ENCODE measurements at places on chromosomes 6 and 20.
A peak's percentile ranks its signal among the peaks of the same experiment; 100 is the strongest.

DNA sequence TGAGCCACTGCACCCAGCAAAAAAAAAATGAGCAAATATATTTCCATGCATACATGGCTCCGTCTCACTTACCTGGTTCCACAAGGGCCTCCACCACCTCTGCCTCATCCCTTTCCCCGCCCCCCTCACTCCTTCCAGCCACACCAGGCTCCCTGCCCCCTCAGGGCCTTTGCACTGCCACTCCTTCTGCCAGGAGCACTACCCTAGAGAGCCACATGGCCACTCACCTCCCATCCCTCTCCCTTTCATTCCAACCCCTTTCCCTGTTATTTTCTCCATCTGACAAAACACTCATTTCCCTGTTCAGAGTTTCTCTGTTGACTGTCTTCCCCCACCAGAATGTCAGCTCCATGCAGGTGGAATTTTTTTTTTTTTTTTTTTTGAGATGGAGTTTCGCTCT is 12.8 kb downstream of the SNAI1 start:
- no peak for DNase-seq

DNA sequence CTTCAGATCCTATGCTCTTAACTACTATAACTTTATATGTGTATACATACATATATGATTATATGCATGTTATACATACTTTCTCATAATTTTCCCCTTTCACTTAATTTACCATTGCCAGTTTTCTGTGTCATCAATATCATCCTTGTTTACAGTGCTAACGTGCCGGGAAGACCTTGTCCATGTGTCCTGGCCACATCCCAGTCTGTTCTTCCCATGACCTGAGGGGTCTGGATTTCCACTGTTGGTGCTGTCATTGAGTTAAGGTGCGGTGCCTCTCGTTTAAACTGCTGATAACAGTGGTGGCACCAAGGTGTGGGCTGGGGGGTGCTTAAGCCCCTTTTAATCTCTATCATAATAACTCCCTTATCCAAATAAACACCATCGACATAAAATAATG is 8.5 kb upstream of the SDCBP2 start:
- no peak for DNase-seq

GRCh38 chr6:52336919-52337561 is 24.9 kb upstream of the PAQR8 start:
- no peak for DNase-seq

GRCh38 chr6:14601490-14601889 is 483.9 kb downstream of the CD83 start:
- no peak for DNase-seq

GRCh38 chr6:148805777-148806176 is 58.9 kb downstream of the UST start:
- no peak for DNase-seq

DNA sequence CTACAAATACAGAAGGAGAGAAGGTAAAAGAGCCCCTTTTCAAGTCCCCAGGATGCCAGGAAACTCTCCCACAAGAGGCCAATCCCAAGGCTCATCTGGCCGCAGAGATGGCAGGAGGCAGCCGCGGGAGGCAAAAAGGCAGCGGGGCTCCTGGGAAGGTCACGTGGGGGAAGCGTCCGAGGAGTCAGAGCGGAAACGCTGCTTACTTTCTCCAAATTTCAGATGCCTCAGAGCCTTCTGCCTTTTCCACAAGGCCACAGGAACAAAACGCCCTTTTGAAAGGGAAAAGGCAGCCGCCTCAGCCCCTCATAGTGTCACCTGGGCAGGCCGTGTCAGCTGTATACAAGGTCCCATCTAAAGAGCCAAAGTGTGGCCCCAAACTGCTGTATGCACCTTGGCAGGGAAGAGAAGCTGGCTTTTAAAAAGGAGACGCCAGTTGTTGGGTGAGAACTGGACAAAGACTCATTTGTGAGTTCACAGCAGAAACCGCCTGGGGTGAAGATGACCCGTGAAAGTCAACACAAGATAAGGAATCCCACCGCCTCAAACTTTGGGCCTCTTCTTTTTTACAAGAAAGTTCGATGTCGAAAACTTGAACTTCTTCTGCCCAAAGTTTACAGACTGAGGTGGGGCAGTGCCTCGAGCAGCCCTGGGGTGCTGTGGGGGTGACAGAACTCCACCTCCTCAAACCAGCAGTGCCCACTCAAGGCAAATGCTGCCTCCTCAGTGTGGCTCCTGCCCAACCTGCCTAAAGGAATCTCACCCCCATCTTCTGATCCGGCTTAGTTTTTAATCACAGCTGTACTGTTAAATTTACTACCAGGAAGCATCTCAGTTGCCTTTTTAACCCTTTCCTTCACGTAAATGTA is 45.4 kb downstream of the EZR start:
- DNase-seq: peak; percentile 62

- no peak for DNase-seq
Observed at GRCh38 chr20:10824750-10825500, 151.1 kb upstream of the JAG1 start.

DNA sequence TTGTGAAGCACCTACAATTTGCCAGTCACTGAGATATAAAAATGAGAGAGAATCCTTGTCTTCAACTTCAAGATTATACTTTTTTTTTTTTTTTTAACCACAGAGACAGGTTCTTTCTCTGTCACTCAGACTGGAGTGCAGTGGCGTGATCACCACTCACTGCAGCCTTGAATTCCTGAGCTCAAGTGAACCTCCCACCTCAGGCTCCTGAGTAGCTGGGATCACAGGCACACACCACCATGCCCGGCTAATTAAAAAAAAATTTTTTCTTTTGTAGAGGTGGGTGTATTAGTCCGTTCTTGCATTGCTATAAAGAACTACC is 51.6 kb upstream of the PMEPA1 start:
- no peak for DNase-seq

DNA sequence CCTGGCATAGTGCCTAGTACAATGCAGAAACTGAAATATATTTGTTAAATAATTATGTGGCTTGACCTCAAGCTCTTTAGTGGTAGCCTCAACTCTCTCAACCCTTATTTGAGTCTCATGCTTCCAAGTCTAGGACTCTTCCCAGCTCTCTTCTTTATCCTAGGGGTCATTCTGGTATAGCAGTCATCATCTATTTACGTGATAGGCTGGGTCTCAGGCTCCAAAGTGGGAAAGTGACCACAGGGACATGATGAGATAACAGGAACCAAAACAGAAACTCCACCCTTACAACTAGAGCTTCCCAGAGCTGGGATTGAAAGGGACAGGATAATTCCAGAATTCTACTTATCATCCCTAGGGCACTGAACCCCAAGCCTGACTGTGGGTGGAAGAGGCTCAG is 17.7 kb upstream of the MAP3K7 start:
- no peak for DNase-seq

- no peak for DNase-seq
Observed at GRCh38 chr6:167151648-167152047, 6.1 kb downstream of the GPR31 start.

GRCh38 chr6:144064402-144065212 is 30.8 kb downstream of the SF3B5 start:
- no peak for DNase-seq

DNA sequence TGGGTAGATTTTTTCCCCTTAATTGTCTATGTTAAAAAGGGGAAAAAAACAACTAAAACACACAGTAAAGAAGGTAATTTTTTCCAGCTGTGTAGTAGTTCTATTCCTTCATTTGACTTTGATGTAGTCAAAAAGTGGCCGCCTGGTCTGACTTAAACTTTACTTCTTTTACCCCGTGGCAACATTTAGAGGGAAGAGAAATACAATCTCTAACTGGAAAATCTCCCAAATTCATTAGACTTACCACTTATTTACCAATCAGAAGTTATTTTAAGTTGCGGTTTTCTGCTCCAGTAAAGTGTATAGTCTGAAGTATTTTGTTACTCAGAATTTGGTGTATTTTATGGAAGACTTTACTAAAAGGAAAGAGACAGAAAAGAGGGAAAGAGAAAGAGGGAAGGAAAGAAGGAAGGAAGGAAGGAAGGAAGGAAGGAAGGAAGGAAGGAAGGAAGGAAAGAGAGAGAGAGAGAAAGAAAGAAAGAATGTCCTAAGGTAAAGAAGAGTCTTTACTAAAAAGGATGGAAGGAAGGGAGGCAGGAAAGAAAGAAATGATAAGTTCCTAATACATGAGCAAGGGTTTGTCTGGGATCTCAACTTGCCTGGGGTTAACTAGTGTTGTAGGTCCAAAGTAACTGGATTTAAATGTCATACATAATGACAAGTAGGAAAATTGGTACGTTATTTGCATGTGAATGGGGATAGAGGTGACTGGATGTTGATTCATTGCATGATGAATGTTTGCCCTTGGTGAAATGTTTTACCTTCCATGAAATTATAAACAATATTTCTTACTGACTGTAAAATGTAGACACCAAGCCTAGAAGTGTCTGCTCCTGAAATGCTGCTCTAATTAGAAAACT is 135.1 kb downstream of the SAMD5 start:
- no peak for DNase-seq

DNA sequence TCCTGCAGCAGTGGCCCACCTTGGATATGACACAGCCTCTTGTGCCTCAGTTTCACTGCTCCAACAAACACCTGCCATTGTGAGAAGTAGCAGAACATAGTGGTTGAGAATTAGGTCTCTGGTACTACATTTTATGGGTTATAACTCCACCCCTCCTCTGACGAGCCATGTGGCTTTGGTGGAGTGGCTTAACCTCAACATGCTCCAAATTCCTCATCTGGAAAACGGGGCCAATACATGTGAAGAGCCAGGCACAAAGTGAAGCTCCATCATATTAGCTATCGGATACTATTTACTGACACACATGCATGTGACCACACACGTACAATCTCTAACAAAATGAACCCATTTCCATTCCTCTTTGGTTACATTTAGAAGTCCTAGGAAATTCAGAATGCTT is 8.4 kb upstream of the KIZ start:
- no peak for DNase-seq

DNA sequence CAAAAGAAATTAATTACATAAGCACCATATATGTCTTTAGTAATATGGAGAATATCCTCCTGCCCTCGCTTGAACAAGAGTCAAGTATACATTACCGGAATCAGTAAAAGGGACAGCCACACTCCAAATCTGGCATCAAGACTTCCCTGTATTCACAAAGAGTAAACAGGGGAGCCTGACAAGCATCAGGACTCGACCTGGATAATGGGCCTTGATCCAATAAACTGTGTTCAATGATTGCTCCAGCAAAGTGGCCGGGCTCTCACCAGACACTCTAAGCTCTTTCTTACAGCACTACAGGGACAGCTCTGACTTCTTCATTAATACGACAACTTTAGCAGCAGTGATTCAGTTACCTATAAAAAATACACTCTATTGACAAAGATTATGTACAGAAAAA is 307.9 kb upstream of the POU3F2 start:
- no peak for DNase-seq

DNA sequence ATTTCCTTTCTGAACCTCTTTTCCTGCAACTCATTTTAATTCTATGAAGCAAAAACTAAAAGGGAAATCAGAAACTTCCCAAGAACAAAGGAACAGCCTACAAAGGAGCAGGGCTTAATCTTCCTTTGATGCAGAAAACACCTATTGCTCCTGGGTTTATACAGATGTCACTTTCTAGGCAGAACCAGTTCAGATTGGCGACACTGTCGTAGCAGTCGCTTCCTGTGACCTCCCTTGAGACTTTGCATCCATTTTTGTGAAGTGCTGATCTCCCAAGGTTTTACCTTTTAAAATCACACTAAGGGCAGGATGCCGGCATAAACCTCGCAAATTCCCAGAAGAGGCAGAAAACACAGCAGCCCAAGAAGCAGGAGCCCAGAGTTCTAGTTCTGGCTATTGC is 40.1 kb downstream of the JAG1 start:
- DNase-seq: no peak

DNA sequence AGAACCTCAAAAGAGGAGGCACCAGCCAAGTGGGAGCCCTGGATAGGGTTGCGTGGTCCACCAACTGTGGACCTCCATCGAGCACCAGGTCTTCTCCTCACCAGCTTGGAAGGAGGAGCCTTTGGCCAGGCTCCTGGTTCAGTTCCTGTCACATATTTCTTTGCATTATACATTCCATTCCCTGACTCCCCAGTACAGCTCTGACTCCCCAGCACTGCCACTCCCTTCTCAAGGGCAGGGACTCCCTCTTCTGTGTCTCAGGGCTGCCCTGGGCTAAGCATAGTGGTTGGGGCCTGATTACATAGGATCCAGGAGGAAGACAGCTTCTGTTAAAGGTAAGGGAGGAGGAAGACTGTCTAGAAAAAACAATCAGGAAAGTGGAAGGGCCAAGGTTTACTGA is 91.1 kb downstream of the MRPL14 start:
- no peak for DNase-seq

DNA sequence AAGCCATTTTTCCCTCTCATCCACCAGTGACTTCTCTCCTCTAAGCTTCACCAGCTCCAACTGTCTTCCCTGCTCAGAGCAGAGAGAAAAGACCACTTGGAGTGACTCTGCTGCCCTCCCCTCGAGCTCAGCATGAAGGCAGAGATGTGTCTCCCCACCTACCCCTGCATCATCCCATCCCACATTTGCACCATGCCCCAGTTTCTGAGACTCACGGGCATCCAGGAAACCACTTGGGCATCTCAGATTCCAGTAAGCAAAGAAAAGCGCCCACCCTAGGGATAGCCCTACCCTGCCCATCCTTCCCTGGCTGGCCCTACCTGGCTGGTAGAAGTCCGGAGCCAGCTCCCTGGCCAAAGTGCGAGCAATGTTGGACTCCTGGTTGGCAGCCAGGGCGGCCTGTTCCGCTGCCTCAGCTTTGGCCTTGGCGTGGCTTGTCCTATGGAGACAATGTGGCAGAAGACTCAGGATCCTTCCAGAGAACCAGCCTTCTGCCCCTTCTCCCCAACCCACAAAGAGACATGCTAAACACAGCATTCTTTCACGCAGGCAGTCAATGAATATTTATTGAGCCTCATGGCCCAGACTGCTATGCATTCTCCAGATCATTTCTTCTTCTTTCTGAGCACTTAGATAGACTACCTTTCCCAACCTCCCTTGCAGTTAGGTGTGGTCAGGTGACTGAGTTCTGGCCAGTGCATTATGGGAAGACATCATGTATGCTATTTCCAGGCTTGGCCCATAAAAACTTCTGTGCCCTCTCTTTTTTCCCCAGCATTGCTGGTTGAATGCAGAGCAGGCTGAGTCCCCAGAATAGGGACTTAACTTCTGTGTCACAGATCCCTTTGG is 68.6 kb downstream of the JPH2 start:
- DNase-seq: no peak

All from foreskin melanocyte (primary cell).